Stomach (tissue), 19 donors: ENCODE measurements at places on chromosomes 2 and 18. TPM values are rescaled to one million over a fixed set of nuclear protein-coding genes. Genes with fewer than 3 reads are reported as not detected.

- no peak for DNase-seq
Measured at GRCh38 chr2:3649581-3649980, 8.4 kb upstream of the ALLC start.

The APCDD1 gene
- 27.4 TPM for total RNA-seq

DNA sequence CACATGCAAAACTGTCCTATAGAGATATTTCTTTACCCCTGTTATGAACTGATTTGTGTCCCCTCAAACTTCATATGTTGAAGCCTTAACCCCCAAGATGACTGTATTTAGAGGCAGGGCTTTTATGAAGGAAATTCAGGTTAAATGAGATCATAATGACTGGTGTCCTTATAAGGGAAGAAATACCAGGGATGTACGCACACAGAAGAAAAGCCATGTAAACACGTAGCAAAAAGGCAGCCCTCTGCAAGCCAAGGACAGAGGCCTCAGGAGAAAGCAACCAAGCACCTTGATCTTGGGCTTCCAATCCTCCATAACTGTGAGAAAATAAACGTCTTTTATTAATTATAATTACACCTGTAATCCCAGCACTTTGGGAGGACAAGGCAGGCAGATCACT is 101.3 kb upstream of the NDUFV2 start:
- no peak for DNase-seq

- DNase-seq: no peak
Measured at GRCh38 chr2:57084697-57085281, 901.0 kb downstream of the CCDC85A start.
